ENCODE measurements at places on chromosomes 16 and 17.

GRCh38 chr17:16820161-16820877 lies 130.3 kb downstream of the CCDC144A start:
- no peak for DNase-seq

DNA sequence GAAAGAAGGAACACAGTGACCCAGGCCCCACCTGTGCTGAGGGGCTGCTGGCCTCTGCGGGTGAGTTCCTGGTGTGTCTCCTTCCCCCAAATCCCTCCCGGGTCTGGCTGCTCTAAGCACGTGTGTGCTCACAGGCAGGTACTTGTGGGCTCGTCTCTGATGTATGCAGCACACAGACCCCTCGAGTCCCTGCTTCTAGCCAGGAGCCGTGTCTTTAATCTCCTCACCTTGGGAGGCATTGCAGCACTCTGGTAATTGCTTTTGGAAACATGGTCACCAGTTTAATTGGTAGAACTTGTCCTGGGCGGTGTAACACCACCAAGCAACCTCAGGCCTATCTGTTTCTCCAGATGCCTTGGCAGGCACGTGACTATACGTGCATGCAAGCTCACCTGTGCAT lies 8.8 kb upstream of the RPL38 start:
- no peak for DNase-seq

DNA sequence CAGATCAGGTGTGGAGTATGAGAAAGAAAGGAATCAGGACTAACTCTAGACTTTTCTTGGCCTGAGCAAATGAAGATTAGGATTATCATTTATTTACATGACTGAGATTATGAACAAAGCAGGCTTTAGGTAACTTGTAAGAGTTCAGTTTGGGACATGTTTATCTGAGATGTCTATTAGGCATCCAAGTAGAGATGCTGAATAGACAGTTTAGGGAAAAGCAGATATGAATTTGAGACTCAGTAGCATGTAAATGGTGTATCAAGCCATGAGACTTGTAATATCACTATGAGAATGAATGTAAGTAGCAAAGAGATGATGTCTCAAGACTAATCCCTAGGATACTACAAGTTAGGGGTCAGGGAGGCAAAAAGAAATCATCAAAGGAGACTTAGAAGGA lies 8.6 kb upstream of the HS3ST2 start:
- no peak for DNase-seq

DNA sequence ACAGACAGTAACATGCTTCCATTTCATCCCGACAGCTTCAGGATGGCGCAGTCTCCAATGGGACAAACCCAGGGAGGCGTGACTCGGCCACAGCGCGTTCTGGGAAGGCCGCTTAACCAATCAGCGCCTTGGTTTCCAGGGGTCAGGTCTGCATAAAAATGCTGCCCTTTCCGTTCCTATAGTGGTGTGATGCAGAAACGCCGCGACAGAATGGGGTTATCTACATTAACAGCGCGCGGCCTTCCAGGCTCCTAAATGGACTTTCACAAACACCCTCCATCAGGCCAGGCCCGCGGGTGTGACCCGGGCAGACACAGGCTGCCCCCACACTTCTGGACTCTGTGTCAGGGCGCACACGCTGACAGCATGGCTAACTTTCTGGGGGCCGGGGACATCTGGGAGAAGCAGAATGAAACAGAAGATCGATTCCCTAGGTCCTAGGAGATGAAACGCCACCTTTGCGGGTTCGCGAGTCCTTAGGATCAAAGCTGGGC lies 792 bp downstream of the TMEM231 start:
- peak; percentile 67 for DNase-seq

GRCh38 chr17:58318065-58318481 lies 10.5 kb downstream of the TSPOAP1 start:
- DNase-seq, result no peak

Measured in HuH-7.5 (cell line).